Stimulated activated CD4-positive, alpha-beta T cell treated with anti-CD3 and anti-CD28 coated beads, Interleukin-15, amount 100 ng/mL, for 24 hours (primary cell): ENCODE measurements at places on chromosomes 11 and 22.

DNA sequence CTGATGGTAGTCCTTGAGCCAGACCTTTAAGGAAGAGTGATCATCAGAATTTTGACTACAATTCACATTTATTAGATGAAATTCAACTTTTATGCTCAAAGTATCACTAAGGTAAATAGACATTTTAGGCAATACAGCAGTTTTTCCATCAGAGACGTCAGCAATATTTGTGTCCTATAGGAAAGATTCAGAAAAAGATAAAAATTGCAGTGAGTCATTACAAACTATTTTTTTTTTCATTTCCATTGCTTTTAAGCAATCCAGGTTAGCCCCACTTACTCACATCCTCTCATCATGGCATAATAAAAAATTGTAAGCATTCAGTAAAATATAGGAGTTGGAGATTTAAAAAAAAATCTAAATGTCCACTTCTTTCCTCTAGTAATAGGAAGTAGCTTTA lies 46.9 kb downstream of the MSANTD4 start:
- no peak for DNase-seq

DNA sequence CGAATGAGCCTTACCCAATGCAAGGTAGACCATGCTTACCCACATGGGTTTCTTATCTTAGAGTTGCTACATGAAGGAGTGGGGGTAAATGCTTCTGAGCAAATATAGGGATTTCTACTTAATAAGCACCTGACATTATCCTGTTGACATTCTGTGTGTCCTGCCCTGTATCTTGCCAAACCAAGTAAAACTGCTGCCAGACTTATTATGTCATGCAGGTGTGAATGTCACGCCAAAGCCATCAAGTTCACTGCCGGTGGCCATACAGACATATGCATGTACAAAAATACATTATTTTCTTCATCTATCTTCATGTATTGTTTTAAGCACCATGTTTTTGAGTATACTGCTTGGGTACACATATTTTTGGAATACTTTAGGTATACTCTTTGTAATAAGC lies 70.2 kb downstream of the NOX4 start:
- no peak for DNase-seq

GRCh38 chr11:30960387-30960992 lies 374.3 kb upstream of the MPPED2 start:
- DNase-seq: no peak

- no peak for DNase-seq
Observed at GRCh38 chr11:117607449-117607848, 189.6 kb downstream of the DSCAML1 start.

- DNase-seq: no peak
Observed at GRCh38 chr11:95291946-95292345, 60.9 kb upstream of the SESN3 start.

DNA sequence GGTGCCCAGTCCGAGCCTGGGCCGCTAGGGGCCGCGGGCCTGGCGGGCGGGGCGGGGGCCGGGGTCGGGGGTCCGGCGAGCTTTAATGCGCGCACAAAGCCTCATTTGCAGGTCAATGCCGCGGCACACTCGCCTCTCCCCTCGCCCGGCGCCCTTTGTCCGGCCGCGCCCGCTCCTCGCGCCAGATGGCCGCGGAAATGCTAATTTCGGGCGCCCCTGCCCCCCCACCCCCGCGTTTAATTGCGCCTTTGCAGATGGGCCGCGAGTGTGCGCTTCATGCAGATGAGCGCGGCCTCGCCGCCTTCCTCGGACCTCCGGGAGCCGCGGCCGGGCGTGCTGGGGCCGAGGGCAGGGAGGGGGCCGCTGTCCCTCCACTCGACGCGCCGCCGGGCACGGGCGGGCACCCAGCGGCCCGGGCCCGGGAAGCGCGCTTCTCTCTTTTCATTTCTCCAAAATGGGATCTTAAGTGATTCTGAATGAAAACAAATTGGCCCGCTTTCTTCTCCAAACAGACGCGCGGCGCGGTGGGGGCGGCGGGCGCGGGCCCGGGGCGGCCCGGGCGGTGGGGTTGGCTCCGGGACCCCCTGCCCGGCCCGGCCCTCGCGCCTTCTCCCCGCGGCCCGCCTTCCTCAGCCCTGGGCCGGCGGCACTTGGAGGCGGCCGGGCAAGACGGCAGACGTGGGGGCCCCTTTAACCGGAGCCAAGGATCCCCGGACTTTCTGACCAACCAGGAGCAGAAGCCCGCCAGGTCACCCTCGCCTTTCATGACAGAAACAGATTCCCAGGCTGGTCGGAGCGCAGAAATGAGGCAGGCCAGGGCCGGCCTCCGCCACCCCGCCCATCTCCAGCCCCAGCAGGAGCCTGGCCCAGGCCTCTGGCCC lies 22.9 kb downstream of the CDKN1C start:
- no peak for DNase-seq

DNA sequence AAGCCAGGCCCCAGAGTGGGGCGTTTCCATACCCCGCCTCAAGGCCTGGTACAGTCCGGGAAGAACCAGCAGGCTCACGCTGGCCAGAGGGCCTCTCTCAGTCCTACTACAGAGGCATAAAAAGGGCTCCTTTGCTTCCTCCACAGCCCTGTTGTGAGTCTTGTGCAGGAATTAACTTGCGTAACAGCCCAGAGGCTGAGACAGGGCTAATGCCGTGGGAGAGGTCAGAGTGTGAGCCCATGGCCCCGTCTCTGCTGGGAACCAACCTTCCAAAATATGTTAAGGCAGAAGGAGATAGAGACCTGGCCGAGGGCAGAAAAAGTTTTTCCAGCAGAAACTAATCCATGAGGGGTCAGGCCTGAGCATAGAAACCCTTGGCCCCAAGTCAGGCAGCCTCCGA lies 19.9 kb upstream of the TMEM184B start:
- no peak for DNase-seq

GRCh38 chr11:84240847-84241246 lies 954.7 kb upstream of the CCDC90B start:
- DNase-seq: no peak

DNA sequence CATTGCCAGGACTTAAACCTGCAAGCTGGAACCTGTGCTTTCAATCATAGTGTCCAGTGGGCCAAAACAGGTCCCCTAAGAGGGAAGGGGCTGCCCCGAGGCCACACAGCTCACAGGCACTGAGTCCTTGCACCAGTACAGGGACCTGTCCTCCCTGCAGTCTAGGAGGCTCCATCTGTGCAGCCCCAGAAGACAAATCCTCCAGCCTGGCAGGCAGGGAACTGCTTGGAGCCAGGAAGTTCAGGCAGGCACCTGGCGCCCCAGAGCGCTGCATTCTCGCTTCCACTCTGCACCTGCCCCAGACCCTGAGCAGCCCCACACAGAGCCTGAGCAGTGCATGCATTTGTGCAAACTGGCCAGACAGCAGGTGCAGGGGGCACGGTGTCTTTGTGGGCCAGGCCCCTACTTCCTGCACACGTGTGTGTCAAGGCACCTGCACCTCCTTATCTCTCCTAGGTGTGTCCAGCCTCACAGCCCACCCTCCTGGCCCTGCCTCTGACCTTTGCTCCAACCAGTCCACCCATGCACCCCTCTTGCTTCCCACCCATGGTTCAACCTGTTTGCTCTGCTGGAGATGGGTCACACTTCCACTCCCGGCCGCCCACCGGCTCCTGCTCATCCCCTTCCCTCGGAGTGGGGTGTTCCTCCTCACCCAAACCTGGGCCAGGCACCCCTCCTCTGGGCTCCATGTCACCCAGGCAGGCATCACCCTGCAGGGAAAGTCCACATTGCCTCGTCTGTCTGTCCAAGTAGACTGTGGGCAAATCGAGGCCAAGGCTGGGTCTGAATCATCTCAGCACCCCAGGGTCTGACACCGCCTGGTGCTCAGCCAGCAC lies 19.0 kb downstream of the LINC01488 start:
- DNase-seq: no peak
